Activated CD8-positive, alpha-beta memory T cell treated with anti-CD3 and anti-CD28 coated beads, Interleukin-2, amount 10 ng/mL, durations not matched to agents 7 days and 5 days (primary cell): ENCODE measurements at places on chromosomes 13 and 19. TPM values are rescaled to one million over a fixed set of nuclear protein-coding genes. Genes with fewer than 3 reads are reported as not detected.
A peak's percentile ranks its signal among the peaks of the same experiment; 100 is the strongest.

DNA sequence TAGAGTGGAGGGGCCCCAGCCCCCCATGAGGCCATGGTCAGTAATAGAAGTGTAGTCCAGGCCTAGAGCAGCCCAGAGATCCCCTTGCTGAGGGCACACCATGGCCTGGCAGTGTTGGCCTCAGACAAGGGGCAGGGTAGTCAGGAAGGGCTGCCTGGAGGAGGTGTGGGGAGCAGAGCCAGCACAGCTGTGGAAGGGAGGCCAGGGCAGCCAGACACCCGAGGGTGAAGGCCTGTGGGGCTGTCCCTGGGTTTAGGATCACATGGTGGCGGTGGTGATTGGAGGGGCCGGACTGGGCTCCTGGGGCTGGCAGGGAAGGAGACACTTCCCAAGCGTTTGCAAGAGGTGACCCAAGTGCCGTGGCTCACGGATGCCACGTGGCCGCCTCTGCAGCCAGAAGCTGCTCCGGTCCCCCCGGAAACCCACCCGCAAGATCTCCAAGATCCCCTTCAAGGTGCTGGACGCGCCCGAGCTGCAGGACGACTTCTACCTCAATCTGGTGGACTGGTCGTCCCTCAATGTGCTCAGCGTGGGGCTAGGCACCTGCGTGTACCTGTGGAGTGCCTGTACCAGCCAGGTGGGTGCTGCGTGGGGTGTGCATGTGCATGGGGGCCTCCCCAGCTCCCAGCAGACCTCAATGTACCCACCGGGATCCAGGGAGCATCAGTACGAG lies 11.6 kb upstream of the TEKTIP1 start:
- DNase-seq, result no peak

DNA sequence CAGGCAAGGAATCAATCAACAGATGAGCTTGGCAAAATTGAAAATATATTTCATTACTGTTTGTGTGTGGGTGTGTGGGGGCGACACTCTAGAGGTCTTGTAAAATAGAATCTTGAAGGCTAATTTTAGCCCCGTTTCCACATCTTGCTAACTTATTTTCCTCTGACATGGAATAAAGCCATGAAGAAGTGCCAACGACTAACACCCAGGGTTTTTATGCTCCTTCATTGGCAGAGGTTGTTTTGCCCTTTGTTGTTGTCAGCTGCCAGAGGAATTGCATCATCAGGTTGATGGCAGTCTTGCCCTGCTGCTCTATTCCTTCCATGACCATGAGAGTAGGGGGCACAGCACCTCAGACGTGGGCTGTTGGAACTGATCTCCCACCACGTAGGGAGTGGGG lies 30.6 kb upstream of the FAM216B start:
- DNase-seq, result no peak

DNA sequence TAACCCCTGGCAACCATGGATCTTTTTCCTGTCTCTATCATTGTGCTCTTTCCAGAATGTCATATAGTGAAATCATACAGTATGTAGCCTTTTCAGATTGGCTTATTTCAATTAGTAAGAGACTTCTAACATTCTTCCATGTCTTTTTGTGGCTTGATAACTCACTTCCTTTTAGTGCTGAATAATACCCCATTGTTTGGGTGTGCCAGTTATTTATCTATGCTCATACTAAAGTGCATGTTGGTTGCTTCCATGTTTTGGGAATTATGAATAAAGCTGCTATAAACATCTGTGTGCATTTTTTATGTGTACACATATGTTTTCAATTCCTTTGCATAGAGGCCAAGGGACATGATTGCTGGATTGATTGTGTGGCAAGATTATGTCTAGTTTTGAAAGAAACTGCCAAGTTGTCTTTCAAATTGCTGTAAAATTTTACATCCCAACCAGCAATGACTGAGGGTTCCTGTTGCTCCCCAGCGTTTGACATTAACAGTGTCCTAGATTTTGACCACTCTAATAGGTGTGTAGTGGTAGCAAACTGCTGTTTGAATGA lies 358.9 kb downstream of the ITGBL1 start:
- no peak for DNase-seq

GRCh38 chr19:34662919-34663318 lies 14.0 kb downstream of the SCGB2B2 start:
- DNase-seq, result peak; percentile 57

Gene SYDE1
- total RNA-seq, result 0.09 TPM
